ENCODE measurements at places on chromosomes 3 and 15.

DNA sequence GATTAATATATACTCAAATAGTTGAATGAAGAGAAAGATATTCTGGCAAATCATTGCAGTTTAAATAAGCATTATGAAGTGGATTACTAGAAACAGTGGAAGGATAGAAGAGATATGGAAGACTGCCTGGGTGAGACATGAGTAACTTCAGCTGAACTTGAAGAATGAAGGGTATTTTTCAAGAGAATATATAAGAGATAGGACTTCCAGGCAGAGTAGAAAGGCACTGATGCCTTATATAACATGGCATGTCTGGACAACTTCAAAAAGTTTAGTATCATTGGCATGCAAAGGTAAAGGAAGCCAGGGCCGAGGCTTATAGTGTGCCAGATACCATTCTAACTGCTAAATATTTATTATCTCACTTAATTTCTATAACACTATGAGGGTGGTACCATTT lies 126.5 kb upstream of the SLC7A14 start:
- no peak for DNase-seq

- DNase-seq: no peak
Observed at GRCh38 chr3:78888635-78889034, 879.2 kb downstream of the ROBO1 start.

GRCh38 chr3:184894051-184894450 lies 82.1 kb downstream of the VPS8 start:
- no peak for DNase-seq

DNA sequence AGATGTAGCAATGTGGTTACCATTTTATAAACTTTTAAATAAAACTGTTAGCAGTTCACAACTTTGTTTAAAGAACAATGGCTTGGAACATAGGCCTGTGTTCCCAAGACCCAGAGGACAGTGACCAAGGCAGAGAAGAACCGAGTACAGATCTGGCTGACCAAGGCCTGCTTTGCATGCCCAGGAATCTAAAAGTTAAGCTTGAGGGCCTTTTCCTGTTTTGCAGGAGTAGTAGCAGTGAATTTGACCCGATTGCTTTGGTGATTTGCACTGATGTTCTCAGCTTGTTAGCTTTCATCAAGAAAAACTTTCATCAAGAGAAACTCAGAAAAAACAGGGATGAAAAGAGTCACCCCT lies 9.9 kb downstream of the FILIP1L start:
- DNase-seq: no peak

GRCh38 chr3:69460034-69460433 lies 74.1 kb upstream of the FRMD4B start:
- DNase-seq: no peak

DNA sequence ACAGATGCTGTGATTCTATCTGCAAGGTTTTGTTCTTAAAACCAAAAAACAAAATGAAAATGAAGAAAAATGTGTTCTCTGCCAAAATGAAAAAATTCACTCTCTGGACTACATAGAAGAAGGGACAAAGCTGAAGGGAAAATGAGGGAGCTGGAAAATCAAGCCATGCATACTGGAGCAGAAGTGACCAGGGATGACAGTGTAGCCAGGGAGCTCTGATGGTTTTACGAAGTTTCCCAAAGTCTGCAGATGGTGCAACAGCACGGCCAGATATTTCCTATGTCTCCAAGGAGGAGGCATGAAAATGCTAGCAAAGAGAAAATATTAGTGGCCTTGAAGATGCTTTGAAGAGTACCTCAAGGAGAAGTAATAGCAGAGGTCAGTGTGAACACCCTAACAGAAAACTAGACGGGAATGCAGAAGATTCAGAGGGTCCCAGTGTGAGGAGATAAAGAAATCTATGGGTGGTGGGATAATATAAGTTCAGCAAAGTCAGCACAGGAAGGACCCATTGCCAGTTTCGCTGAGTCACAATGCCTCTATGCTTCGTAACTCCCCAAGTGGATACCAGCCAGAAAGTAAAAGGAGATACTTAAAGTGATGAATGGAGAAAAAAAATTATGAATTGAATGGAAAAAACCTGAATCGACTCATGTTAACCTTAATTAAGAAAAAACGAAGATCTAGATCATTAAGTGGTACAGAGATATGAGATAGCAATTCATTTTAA lies 39.0 kb upstream of the POMGNT2 start:
- no peak for DNase-seq

DNA sequence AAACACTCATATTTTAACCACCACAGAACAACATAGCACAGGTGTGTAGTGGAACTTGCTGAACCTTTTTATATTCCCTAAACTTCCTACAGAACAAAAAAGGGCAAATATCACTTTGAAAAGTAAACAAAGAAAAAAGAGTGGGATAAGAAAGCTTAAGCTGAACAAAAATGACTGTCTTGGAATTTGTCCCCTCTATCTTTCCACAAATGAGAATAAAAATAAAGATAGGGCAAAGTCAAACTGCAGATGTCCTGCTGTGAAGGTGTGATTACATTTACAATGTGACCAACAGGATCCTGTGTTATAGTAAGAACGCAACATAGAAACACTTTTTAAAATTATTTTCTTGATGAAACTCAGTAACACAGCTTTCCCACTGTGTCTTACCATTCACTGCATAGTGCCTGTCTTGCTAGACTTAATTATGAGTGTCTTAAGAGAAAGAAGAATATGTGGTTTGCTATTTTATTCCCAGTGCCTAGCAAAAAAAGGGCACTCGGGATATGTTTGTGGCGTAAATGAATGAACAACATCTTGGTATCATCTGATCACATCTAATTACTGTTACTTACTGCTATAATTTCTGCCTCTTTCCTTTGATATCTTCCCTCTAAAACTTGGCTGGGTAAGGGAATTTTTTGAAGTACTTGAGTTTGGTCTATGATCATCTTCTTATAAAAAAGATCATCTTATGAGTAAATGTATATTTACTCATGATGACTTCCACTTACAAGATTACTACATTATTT lies 67.5 kb downstream of the DENND4A start:
- no peak for DNase-seq

Measured in T-helper 1 cell (primary cell).